ENCODE measurements at places on chromosomes 6 and 20. TPM values are rescaled to one million over a fixed set of nuclear protein-coding genes. Genes with fewer than 3 reads are reported as not detected.

DNA sequence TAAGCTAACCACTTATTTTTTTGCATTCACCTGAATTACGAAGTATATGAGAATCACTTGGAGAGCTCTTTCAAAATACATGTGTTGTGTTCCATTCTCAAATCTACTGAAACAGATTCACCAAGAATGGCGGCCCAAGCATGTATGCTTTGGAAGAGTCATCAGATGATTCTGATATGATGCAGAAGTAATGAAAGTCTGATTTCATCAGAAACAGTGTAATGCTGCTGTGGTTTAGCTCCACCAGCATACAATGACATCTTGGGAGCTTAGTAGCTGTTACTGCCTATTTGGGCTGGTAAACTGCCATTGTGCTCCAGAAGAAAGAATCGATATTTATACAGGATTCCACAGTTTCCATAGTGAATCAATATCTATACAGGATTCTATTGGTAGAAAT is 52.9 kb downstream of the UBR2 start:
- DNase-seq, result no peak

- DNase-seq, result no peak
Measured at GRCh38 chr6:63525186-63525878, 46.9 kb upstream of the LOC128125822 start.

GRCh38 chr6:160069050-160069454 is 52.6 kb upstream of the SLC22A1 start:
- no peak for DNase-seq

GRCh38 chr20:57412347-57413029 is 21.3 kb downstream of the RBM38 start:
- no peak for DNase-seq

- DNase-seq, result peak; percentile 28
Measured at GRCh38 chr20:5688431-5688972, 61.7 kb upstream of the SHLD1 start.

GRCh38 chr20:39885975-39886649 is 802.9 kb downstream of the MAFB start:
- no peak for DNase-seq

DNA sequence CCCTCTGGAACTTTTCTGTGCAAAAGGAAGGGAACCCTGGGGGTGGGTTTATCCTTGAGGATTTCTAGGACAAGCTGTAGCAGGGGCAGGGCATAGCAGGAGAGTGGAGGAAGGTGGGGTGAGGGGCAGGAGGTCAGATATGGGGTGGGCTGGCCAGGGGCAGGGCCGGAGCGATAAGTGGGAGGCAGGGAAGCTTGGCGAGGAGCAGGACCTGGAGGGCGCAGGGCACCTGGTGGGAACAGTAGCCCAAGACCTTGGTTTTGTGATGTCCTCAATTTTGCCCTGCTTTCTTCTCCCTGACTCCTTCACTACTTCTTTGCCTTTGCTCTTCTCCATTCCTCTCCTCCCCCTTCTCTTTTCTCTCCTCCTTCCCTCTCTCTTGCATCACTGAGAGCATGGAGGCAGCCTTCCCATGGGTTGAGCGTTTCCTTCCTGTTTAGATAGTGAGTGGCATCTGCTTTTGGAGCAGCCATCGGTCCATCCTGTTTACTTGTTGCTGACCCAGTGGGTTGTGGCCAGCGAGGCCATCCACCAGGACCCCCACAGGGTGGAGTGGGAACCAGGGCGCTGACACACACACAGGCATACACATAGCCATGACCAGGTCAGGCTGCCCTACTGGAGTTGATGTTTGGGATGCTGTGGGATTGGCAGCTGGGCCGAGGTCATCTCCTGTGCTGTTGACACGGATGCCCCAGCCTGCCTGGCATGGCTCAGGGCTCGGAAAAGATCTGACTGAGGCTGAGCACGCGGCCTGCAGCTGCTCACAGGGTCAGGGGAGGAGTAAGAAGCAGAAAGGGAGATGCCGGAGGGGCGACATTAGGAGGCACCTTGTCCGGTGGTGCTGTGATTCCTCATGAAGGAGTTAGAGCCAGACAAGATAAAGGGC is 121.0 kb upstream of the RNF24 start:
- DNase-seq, result no peak

DNA sequence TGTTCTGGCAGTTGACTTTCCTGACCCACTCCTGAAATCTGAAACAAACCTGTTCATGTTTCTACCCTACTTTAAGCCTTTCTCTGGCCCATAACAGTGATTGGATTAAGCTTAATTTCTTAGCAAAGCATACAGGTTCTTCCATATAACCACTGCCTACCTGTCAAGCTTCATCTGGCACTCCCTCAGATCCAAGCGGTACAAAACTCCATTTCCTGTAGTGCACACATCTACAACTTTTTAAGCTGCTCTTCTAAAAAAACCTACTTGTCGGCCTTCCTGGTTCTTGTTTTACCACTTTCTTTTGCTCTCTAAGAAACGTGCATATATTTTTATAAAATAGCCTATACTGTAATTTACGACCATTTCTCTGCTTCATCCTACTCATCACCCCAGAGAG is 916 bp upstream of the PPP1R11 start:
- DNase-seq, result no peak

MCHR2 gene
- total RNA-seq, result not detected

MMUT gene
- total RNA-seq, result 31.5 TPM

SH3BGRL2 gene
- 158 TPM for total RNA-seq
